ENCODE measurements at places on chromosomes 1 and 21.
A peak's percentile ranks its signal among the peaks of the same experiment; 100 is the strongest.

DNA sequence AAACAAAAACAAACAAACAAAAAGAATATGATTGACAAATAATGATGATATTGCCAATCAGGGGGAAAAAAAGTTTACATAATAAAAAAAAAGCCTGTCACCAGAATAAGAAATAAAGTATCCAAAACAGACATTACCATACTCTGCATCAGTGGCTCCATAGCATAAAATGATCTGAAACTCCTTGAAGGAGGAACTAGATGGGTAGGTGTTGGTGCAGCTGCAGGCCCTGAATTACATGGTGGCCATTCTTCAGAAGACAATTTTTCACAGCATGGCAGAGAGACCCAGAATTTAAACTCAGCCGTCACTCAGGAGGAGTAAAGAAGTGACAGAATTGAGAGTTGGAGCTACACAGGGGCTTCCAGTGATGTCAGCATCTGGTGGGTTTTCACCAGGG is 60.2 kb downstream of the GLUL start:
- DNase-seq, result no peak

- DNase-seq, result peak; percentile 88
Measured at GRCh38 chr1:92536980-92537884, 50.5 kb upstream of the GFI1 start.

GRCh38 chr1:54971317-54971791 is 9.1 kb upstream of the TMEM61 start:
- peak; percentile 93 for DNase-seq

- peak; percentile 67 for DNase-seq
Measured at GRCh38 chr1:210236840-210237409, 4.3 kb downstream of the SERTAD4 start.
